Uterus (tissue), 4 donors: ENCODE measurements at places on chromosomes 4 and X. TPM values are rescaled to one million over a fixed set of nuclear protein-coding genes. Genes with fewer than 3 reads are reported as not detected.

GRCh38 chr4:61922766-61923165, 722.6 kb downstream of the ADGRL3 start:
- no peak overlapping the region for H3K4me3 ChIP-seq
- DNase-seq = no peak
- no peak overlapping the region for H3K27ac ChIP-seq
- H3K4me1 ChIP-seq = no peaks in the 10 kb centered on the region

DNA sequence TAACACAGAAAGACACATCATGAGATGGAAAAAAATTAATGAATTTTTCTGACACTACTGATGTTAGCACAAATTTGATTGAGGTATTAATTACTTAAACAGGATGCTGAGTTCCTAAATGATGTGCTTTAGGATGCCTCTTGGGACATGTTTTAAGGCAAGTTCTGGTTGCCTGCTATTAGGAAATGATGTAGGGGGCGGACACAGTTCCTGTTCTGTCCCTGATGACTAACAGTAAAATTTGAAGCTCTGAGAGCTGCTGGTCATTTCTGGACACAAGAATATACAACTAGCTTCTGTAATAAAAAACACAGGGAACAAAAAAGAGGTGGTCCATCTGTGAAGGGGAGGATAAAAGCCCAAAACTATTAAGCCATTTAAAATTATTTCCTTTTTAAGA, 163.2 kb upstream of the ETNPPL start:
- DNase-seq = no peak
- no peaks in the 10 kb centered on the region for H3K36me3 ChIP-seq
- no peak overlapping the region for H3K27ac ChIP-seq
- no peaks in the 10 kb centered on the region for H3K4me1 ChIP-seq
- H3K4me3 ChIP-seq = no peak overlapping the region

GRCh38 chr4:185396724-185397385, at the start of gene ANKRD37:
TSS of gene ANKRD37 (plus strand) at chr4:185396841. CDS start at chr4:185396924, 83 bp downstream.
- peak within 1 kb of the TSS; percentile 99 for H3K27ac ChIP-seq
- H3K36me3 ChIP-seq = no peaks in the 10 kb centered on the region
- no peaks in the 10 kb centered on the region for H3K4me1 ChIP-seq
- H3K4me3 ChIP-seq = peak within 1 kb of the TSS; percentile 82
- no peak for DNase-seq

DNA sequence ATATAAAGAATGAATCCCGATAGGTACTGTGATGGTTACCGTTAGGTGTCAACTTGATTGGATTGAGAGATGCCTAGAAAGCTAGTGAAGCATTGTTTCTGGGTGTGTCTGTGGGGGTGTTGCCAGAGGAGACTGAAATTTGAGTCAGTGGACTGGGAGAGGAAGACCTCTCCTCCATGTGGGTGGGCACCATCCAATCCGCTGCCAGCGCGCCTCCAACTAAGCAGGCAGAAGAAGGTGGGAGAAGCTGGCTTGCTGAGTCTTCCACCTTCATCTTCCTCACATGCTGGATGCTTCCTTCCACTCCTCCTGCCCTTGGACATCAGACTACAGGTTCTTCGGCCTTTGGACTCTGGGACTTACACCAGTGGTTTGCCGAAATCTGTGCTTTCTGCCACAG, 40.1 kb downstream of the WFS1 start:
- H3K4me1 ChIP-seq = no peaks in the 10 kb centered on the region
- DNase-seq = no peak
- no peaks in the 10 kb centered on the region for H3K36me3 ChIP-seq
- no peak overlapping the region for H3K27ac ChIP-seq
- H3K4me3 ChIP-seq = no peak overlapping the region
- no peaks in the 10 kb centered on the region for H3K27me3 ChIP-seq

Gene NSG1
- not detected for total RNA-seq

GRCh38 chr4:73309211-73309610, 50.6 kb upstream of the ANKRD17 start:
- H3K27me3 ChIP-seq = no peaks in the 10 kb centered on the region
- H3K27ac ChIP-seq = no peak overlapping the region
- no peaks in the 10 kb centered on the region for H3K4me1 ChIP-seq
- no peaks in the 10 kb centered on the region for H3K36me3 ChIP-seq

DNA sequence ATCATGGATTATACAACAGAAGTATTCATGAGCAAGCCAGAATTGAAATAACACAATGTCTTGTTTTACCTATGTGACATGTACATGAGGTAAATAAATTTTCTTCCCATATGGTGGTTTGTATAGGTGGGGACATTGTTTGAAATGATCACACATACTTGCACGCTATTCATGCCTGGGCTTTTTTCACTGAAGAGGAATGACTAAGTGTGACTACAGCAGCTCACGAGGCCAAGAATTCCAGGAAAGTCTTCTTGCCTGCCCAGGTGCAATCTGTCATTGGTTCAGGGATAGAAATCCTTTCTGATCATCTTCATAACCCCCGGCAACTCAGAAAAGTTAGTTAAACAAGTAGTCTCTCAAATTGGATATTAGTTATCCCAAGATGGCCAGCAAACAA, 36.3 kb upstream of the AREG start:
- H3K27ac ChIP-seq = no peak overlapping the region
- no peaks in the 10 kb centered on the region for H3K27me3 ChIP-seq
- H3K4me1 ChIP-seq = no peaks in the 10 kb centered on the region
- H3K4me3 ChIP-seq = no peak overlapping the region
- DNase-seq = no peak
